WTC11 (cell line): ENCODE measurements at places on chromosomes 6 and 20. TPM values are rescaled to one million over a fixed set of nuclear protein-coding genes. Genes with fewer than 3 reads are reported as not detected.

The SAPCD1 gene
- 13.3 to 16.9 TPM (median 13.7 TPM) in 3 replicates for total RNA-seq

DNA sequence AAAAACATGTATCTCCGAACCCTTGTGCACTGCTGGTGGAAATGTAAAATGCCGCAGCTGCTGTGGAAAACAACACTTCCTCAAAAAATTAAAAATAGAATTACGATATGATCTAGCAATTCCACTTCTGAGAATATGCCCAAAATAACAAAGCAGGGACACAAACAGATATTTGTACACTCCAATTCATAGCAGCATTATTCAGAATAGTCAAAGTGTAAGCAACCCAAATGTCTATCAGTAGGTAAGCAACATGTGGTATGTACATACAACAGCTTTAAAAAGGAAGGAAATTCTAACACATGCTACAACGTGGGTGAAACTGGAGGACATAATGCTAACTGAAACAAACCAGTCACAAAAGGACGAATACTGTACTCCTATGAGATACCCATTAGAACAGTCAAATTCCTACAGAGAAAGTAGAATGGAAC lies 5.7 kb upstream of the RAB5IF start:
- no peak for DNase-seq

- no peak for DNase-seq
Measured at GRCh38 chr6:157302736-157303135, 20.6 kb downstream of the TMEM242 start.

DNA sequence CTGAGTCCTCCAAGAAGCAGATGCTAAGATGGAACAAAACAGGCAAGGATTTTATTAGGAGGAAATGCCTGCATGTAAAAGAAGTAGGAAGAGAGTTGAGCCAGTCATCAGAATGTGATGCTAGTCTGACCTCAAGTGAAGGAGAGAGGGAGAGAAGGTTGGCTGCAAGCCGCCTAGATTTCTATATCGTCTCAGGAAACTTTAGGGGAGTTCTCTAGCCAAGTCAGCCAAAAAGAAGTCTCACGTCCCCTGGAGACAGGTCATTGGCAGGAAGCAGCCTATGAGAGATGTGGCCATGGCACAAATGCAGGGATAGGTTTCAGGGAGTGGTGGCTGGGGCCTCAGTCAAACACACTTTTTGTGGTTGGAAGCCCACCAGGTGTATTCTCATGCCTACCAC lies 378.0 kb downstream of the CD109 start:
- DNase-seq: no peak

The FOXS1 gene
- total RNA-seq: not detected in 3 replicates

The TMEM151B gene
- 5.5 to 5.6 TPM (median 5.5 TPM) in 3 replicates for total RNA-seq

The RNF182 gene
- 4.4 to 7.1 TPM (median 6.7 TPM) in 3 replicates for total RNA-seq

- DNase-seq: no peak
Measured at GRCh38 chr6:33634946-33635345, 13.8 kb downstream of the ITPR3 start.

DNA sequence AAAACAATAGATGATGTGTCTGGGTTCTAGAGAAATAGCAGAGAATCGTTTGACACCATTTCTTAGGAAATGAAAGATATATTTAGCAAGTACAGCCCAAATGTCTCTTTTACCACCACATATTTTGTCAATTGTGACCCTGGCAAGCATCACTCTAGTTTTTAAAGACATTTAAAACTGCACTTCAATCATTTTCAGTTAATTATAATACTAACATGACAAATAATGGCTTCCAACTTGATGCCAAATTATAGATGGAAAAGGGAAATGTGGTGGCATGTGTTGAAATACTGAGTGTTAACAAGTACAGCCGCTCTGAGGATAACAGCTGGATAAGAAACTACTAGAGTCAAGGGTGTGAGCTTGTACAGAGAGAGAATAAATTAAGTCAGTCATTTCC lies 648.9 kb downstream of the FRK start:
- DNase-seq: no peak

The FOXF2 gene
- 0.07 to 0.11 TPM in 2 of 3 replicates, not detected in the other for total RNA-seq

- DNase-seq: no peak
Measured at GRCh38 chr6:133590814-133591213, 298.1 kb upstream of the TCF21 start.

DNA sequence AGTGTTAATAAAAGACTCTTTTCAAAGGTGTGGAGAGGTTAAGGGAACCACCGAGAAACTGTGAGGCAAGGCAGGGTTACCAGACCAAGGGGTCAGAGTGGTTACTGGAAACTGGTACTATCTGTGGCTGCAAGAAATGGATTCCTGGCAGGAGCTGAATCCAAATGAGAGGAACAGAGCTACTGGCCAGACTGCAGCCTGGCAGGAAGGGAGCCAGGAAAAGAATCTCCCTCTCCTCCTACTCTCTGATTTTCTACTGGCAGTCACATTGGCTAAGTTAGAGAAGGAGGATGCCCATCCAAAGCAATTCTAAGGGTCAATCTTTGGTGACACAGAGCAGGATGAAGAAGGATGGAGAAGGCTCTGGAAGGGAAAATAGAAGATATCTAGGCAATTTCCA lies 211.5 kb downstream of the GRM1 start:
- DNase-seq: no peak

DNA sequence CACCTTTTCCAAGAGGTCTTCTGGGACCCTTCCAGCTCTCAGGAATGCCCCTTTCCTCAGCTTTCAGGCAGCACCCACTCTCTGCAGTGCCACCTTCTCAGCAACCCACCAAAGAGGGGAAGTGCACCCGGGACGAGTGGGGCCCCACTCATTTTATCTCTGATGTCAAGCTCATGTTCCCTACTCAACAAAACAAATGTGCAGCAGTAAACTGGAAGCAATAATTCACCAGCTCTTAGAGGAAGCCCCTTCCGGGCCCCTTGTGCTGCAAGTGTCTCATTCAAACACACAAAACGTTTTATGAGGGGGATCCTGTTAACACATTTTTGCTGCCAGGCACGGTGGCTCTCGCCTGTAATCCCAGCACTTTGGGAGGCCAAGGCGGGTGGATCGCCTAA lies 13.6 kb downstream of the GFOD1 start:
- DNase-seq: no peak
